PC-3 (cell line): ENCODE measurements at places on chromosomes 4 and X. TPM values are rescaled to one million over a fixed set of nuclear protein-coding genes. Genes with fewer than 3 reads are reported as not detected.

DNA sequence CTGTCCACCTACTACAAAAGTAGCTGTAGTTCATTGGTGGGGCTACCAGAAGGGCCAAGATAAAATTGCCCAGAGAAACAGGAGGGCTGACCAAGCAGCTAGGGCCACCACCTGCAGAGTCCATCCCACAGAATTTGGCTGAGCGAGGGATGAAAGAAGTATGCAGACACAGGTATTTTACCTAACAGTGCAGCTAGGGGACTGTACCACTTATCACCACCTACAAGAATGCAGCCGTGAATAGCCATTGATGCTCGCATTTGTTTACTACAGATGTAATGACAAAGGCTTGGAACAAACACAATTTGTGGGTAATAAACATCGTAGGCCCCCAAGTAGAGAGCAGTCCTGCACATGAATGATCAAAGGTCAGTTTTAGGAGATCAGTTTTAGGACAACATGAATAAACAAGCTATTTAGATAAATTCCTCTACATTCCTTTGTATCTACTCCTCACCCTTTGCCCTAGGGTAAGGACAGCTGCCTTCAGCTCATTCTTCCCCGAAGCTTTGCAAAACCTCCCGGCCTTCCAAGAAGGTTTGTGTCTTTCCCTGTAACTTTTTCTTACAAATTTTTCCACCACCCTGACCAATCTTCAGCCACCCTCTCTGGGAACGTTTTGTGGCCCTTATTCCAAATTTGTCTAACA is 49.5 kb downstream of the ZNF718 start:
- DNase-seq: no peak

DNA sequence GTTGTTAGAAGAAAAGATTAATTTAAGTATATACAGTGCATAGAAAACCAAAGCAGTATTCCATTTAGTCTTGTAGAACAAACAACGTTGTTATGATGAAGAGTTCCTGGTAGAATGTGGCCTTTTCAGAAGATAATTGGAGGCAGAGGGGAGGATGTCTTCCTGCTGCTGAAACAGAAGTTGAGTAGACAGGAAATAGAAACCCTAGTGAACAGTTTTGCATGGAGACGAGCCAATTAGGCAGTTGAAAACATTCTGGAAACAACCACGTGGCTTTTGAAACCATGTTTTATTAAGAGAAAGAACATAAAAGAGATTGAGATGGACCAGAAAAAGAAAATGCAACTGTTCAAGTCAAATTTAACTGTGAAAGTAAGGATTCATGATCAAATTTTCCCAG is 325.2 kb downstream of the CAMK2D start:
- DNase-seq: no peak

GRCh38 chrX:20066968-20067708 is 49.6 kb downstream of the MAP7D2 start:
- peak; percentile 73 for DNase-seq

- DNase-seq: no peak
These were observed 18.2 kb downstream of the VAMP7 start for GRCh38 chrX:155899366-155899765.

GRCh38 chr4:29051381-29051965 is 1668.7 kb upstream of the PCDH7 start:
- DNase-seq: no peak

DNA sequence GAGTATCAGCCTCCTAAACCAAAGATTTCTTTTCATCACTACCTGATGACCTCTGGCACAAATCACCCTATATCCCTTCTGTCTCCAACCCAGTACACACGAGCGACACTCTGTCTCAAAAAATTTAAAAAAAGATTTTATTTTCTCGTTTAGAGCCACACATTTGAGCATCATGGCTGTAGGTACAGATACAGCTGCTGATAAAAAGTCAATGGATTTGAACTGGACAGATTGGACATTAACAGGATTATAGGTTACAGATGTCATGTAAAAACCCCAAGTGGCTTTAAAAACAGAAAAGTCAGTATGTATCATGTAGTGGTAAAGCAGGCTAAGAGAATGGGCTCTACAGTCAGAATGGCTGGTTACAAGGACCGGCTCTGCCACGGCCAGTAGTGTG is 171.1 kb downstream of the SCFD2 start:
- DNase-seq: no peak

- DNase-seq: no peak
These were observed 143.2 kb upstream of the DGKK start for GRCh38 chrX:50613846-50614245.

DNA sequence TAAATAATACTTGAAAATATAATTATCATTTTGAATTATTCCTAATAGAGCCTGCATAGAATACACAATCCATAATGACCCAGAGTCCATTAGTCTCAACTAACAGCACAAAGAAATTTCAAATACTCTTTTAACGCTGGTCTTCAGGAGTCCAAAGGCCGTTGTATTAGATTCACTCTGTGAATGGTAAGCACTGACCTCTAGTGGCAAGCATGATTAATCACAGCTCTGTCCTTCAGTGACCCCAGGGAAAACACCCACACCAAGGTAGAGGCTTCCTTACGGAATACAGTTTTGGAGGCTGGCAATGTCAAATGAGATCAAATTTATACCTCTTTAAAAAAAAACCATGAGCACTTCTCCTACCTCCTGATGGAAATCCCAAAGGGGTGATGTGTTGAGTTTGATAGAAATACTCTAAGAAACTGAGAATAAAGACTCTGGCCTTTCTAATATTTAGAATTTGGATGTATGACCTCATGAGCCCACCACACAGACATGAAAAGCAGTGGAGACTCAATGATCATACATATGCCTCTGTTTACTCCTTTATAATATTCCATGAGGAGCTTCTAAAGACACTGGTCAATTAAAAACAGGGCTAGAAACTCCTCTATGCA is 147.2 kb upstream of the DKK2 start:
- DNase-seq: peak; percentile 61

- no peak for DNase-seq
These were observed 7.4 kb downstream of the WDR44 start for GRCh38 chrX:118353081-118353850.

DNA sequence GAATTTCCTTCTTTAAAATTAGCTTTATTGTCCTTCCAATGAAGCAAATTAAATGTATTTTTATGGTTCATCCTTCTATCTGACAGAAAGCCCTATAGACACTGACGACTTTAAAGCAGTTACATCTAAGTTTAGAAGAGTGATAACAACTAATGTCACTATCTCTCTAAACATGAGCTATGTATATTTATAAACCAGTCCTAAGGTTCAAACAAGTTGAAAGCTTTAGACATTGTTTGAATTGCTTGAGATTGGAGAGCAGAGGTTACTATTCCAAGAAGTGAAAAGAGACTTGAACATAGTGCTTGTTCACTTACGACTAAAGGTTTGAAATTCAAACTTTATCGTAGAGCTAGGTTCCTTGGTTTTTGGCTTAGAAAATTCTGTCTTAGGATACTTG is 30.2 kb upstream of the EIF1AX start:
- DNase-seq: no peak

DNA sequence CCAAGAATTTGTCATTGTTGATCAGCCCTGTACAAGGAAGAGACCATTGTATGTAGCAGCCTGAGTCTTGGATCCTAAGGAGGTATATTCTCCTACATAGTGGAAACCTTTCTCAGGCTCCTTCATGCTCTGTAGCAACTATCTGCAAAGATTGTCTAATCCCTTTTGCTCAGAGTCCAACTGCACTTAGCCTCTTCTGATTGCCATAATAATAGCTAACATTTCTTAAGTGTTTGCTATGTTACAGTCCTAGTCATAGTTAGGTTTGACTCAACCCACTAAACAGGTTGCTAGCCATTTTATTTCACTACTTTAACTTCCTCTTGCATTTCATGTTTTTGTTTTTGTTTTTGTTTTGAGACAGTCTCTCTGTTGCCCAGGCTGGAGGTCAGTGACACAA is 50.8 kb upstream of the SLC16A2 start:
- no peak for DNase-seq

GRCh38 chr4:114497116-114497515 is 101.5 kb upstream of the UGT8 start:
- no peak for DNase-seq

DNA sequence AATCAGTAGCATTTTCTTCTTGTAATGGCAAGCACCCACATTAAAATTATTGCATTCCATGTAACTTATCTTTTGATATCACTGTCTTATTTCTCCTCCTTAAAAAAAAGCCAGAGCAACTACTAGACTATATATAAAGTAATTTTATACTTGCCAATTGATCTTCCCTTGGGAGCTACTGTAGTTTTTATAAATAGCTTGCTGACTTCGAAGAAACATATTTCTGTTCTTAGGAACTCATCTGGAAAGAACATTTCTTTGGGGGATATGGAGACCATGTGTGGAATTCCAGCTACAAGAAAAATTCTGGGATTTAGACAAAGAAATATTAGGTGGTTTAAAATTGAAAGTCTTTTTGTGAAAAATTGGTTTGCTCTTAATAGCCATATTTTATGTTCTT is 94.9 kb downstream of the BMPR1B start:
- no peak for DNase-seq

- DNase-seq: peak; percentile 28
These were observed 1222.0 kb upstream of the PRKX start for GRCh38 chrX:4935401-4935800.

DNA sequence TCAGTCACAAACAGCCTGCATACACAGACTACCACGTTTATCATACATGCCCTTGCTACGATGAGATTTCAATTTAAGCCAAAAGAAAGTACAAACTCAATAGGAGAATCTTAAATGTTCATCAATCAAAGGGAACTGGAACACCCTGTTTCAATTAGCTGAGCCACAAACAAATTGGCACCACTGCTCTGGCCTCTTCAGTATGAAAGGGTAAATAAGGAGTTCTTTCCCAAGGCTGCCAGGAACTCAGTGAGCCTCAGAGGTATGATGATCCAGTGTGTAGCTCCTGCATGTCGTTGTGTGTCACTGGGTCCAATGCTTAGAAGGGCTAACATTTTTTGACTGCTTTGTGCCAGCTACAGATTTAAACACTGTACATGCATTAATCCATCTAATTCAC is 5.4 kb downstream of the RNF150 start:
- DNase-seq: no peak

DNA sequence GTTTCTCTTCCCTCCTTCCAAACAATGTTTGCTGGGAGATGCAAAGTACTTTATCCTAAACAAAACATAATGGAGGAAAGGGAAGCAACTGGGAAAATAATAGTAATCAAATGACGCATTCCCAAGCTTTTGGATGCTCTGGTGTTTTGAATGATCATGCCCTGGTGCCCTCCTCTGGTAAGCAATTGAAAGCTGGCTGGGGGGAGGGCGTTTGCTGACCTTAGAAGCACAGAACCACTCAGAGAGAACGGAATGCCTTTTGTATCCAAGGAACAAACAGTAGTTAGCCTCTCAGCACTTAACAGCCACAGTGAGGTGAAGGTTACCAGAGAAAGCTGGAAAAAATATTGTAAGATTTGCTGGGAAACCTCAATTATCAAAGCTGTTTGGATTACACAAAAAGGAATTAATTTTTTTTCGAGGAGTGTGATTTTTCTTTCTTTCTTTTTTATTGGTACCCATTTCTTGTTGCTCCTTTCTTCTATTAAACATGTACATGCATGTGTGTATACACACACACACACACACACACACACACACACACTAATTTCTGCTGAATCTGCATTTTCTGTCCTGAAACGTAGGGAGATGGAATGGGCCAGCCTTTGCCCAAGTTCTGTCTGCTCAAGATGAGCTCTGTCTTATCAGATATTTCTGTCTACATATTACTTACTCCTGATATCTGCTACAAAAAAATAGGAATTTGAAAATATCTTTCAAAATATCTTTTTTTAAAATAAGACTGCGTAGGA is 155.8 kb upstream of the IGFBP7 start:
- no peak for DNase-seq

GRCh38 chr4:182189103-182189878 is 53.9 kb upstream of the TENM3 start:
- DNase-seq: peak; percentile 18

GRCh38 chr4:158130204-158130603 is 42.6 kb downstream of the GASK1B start:
- DNase-seq: no peak

Gene MAGEB17
- 0.58 and 0.87 TPM in 2 replicates for total RNA-seq

Gene SUPT20HL2
- not detected in 2 replicates for total RNA-seq

Gene RHOXF2B
- not detected in 2 replicates for total RNA-seq

Gene TLL1
- total RNA-seq: 4.8 and 5.0 TPM in 2 replicates

Gene FRMD7
- total RNA-seq: 0.04 TPM in 1 of 2 replicates, not detected in the other

Gene CXCL3
- 25.1 and 28.9 TPM in 2 replicates for total RNA-seq

Gene BGN
- total RNA-seq: not detected in 2 replicates

Gene MAD2L1
- 53.9 and 76.6 TPM in 2 replicates for total RNA-seq

Gene SH3D19
- 30.1 and 31.1 TPM in 2 replicates for total RNA-seq

Gene BCORL1
- 3.1 and 3.9 TPM in 2 replicates for total RNA-seq

Gene CCKAR
- total RNA-seq: not detected in 2 replicates
